Left cardiac atrium (tissue), 4 donors: ENCODE measurements at places on chromosomes 1 and 21. TPM values are rescaled to one million over a fixed set of nuclear protein-coding genes. Genes with fewer than 3 reads are reported as not detected.

The GBP6 gene
- total RNA-seq: not detected

The RGS13 gene
- 0.32 TPM for total RNA-seq

DNA sequence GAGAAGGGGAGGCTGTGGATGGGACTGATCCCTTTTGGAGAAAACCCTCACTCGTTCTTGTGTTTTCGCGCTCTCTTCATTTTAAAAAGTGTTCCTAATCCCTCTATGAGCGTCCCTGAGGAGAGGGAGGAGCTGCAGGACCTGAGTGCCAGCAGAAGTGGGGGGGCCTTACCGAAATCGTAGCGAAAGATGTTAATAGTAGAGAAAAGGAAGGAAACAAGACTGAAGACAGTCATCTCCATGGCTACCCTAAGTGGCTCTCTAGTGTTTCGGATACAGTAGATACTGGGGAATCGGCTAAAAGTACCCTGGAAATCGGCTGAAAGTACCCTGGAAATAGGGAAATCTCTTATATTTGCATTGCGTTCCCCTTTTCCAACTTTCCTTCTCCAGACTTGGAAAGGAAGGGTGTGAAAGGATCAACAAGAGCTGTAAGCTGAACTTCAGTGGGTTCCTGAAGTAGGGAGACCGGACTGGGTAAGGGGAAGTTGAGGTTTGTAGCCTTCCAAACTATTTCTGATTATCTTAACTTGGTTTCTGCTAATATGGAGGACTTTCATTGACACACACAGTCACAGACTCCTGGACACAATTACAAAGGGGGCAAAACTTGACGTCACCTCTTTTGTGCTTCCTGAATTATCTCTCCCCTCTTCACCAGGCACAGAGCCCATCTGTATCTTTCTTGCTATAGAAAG lies 486 bp upstream of the DSTYK start:
- no peak for DNase-seq

The NFASC gene
- 40.6 TPM for total RNA-seq

The CCDC30 gene
- total RNA-seq: 1.4 TPM

DNA sequence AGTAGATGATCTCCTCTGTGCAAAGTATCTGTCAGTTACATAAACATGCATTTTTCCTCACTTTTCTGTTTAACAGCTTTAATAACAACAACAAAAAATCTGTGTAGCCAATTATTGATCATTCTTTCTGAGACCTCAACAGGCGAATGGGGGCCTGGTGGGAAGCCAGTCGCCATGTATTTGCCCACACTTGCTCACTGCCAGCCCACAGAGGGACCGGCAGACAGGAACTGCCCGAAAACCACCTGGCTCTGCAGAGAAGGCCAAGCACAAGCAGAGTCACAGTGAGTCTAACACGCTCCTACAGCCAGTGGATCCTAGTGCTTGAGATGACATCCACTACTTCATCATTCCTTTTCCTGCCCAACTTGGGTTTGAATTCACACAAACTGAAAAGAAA lies 56.1 kb downstream of the NPHP4 start:
- no peak for DNase-seq

The TSACC gene
- total RNA-seq: 1.0 TPM

DNA sequence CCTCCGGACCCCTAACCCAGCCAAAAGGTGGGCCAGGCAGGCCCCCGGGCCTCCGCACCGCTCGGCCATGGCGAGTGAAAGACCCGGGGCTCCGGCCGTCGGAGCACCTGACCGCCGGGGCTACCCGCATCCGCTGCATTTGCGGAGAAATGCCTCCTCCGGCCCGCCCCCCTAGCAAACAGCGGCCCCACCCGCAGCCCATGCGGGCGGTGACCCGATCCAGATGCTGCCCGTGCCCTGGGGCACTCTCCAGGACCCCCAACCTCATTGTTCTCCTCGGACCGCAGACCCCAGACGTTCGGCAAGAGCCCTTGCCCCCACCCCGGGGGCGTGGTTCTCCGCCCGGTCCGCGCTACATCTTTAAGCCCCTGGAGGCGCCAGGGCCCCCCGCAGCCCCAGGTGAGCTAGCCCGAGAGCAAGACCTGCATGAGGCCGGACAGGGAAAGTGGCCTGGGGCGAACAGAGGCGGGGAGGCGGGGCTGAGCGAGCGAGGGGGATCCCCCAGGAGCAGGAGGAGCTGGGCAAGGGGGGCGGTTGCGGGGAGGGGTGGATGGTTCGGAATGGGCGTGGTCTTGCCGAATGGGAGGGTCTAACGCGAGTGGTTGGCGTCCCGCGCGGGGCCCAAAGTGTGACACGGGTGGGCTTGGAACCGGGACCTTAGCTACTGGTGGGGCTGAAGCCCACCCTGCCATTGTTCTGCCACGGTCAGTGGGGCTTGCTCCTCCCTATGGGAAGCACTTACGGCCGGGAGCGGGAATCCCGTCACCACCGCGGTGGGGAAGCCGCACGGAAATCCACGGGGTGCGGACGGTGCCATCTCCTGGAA lies 6.3 kb upstream of the CRYBG2 start:
- DNase-seq: no peak

GRCh38 chr1:58442114-58442513 lies 104.4 kb downstream of the OMA1 start:
- no peak for DNase-seq

DNA sequence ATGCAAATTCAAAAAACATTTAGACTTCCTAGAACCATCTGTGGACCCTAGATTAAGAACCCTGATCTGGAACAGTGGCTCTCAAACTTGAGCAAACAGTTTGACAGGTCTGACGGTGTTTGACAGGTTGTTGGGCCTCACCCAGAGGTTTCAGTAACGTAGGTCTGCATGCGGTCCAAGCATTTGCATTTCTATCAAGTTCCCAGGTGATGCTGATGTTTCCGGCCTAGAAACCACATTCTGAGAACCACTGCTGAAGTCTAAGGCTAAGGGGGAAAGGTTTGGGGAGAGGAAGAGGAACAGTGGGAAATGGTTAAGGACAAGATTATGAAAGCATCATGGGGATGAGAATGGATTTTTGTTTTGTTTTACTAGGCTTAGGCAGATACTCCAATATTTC lies 48.6 kb downstream of the MDM4 start:
- DNase-seq: no peak

DNA sequence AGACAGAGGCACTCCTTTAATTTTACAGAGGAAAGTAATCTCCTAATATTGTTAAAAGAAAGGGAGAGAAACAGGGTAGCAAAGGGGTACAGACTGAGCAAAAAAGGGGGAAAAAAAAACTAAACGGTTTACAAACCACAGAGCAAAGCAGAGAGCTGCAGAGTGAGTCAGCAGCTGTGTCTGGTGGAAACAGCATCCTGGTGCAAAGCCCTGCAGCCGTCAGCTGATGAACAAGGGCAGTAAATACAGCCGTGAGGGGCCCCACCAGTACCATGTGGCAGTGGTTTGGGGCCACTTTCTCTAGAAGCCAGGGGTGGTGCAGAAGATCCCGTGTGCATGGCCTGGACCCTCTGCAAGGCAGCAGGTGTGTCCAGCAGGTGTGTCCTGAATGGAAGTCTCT lies 111.3 kb downstream of the ERG start:
- no peak for DNase-seq

The KHDC4 gene
- 21.0 TPM for total RNA-seq

GRCh38 chr1:245742896-245743295 lies 588.1 kb downstream of the KIF26B start:
- no peak for DNase-seq

DNA sequence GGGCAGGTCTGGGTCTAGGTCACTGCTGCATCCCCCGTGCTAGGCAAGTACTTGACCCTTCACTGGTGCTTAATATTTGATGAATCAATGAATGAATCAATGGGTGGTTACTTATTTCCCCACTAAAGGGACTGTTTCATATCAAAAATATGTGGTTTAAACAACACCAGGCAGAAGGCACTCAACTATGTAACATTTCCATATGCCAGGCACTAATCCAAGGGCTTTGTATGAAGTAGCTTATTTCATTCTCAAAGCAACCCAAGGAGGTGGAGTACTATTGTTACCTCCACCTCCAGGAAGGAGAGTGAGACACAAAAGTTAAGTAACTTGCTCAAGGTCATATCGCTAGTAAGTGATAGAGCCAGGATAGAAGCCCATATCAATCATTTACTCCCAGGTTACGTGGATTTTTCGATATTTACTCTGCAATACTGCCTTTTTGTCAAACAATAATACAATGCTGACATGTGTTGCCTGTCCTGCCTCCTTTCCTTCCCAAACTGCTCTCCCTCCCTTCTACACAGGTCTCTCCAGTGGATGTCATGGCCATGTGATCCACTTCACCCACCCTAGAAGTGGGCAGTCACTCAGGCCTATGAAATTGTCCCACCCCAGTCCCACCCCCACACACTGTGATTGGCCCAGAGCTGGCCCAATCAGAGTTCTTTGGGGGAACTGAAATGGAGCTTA lies 142.8 kb downstream of the ETS2 start:
- DNase-seq: no peak

The B3GALT2 gene
- 26.4 TPM for total RNA-seq
